ENCODE measurements at places on chromosomes 6 and 20. TPM values are rescaled to one million over a fixed set of nuclear protein-coding genes. Genes with fewer than 3 reads are reported as not detected.
A peak's percentile ranks its signal among the peaks of the same experiment; 100 is the strongest.

RNF182 gene
- 2.2 TPM for total RNA-seq

DNA sequence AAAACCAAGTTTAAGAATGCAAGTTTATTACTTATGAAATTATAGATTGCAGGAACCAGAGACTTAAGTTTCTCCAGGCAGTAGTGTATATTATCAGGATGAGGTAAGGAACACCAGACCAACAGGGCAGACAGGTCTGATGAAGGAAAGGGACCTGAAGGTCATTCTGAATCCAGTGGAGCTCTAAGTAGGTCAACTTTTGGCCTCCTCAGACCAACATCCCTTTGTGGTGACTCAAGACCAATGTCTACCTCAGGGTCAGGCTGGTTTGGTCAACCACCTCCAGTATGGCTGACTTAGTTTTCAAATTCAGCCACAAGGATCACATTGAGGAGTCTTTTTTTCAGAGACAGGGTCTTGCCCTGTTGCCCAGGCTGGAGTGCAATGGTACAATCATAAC lies 38.7 kb upstream of the TFAP2A start:
- H3K27me3 ChIP-seq, result no peaks in the 10 kb centered on the region
- DNase-seq, result no peak
- H3K4me3 ChIP-seq, result no peak overlapping the region
- no peaks in the 10 kb centered on the region for H3K36me3 ChIP-seq

DNA sequence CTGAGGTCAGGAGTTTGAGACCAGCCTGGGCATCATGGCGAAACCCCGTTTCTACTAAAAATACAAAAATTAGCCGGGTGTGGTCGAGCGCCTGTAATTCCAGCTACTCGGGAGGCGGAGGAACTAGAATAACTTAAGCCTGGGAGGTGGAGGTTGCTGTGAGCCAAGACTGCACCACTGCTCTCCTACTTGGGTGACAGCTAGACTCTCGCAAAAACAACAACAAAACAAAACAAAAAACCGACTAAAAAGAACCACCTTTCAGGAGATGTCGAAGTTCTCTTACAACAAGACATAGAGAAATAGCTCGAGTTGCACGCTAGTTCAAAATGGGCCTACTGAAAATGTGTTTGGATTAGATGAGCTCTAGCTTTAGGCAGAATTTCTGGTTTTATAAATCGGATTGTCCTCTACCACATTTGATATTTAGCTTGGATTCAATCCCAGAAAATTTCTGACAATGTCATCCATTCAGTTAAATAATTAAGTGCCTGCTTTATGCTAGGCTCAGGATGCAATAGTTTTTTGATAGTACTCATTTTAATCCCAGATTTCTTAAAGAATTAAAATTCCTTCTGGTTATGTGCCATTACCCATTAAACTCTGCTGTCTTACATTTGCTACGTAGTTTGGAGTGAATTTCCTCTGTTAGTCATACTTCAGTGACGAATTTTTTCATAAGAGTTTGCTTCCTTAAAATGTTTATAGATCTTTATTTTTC lies 137.5 kb upstream of the SHLD1 start:
- H3K4me3 ChIP-seq, result no peak overlapping the region
- peak overlapping the region; percentile 66 for H3K27ac ChIP-seq
- no peak for DNase-seq
- peaks cover 21% of the 10 kb centered on the region for H3K4me1 ChIP-seq
- no peaks in the 10 kb centered on the region for H3K36me3 ChIP-seq

PPDPF gene
- total RNA-seq, result 198 TPM

GRCh38 chr6:132937466-132937906 lies 123.1 kb downstream of the RPS12 start:
- no peak overlapping the region for H3K4me3 ChIP-seq
- no peak overlapping the region for H3K27ac ChIP-seq
- H3K36me3 ChIP-seq, result no peaks in the 10 kb centered on the region

GRCh38 chr6:80728830-80729229 lies 622.4 kb downstream of the BCKDHB start:
- no peaks in the 10 kb centered on the region for H3K4me1 ChIP-seq
- H3K27me3 ChIP-seq, result no peaks in the 10 kb centered on the region
- DNase-seq, result no peak
- H3K27ac ChIP-seq, result no peak overlapping the region
